ENCODE measurements at places on chromosomes 2 and 18. TPM values are rescaled to one million over a fixed set of nuclear protein-coding genes. Genes with fewer than 3 reads are reported as not detected.

The IKZF2 gene
- 0.51 TPM for total RNA-seq

The ITM2C gene
- 31.6 TPM for total RNA-seq

The SERPINB11 gene
- not detected for total RNA-seq

The TCF7L1 gene
- 6.2 TPM for total RNA-seq

The MTCL1 gene
- total RNA-seq = 5.6 TPM

The KCNJ3 gene
- total RNA-seq = not detected

The BMP10 gene
- total RNA-seq = not detected

The DUSP2 gene
- total RNA-seq = 0.76 TPM

The TMEM169 gene
- 0.13 TPM for total RNA-seq

The SRD5A2 gene
- not detected for total RNA-seq

The PPP1R1C gene
- total RNA-seq = 0.13 TPM

The CXCR4 gene
- total RNA-seq = 26.8 TPM

The IL36G gene
- not detected for total RNA-seq

The FSHR gene
- not detected for total RNA-seq

The SPDYA gene
- total RNA-seq = 0.13 TPM

The STK39 gene
- total RNA-seq = 2.8 TPM

The HSPE1 gene
- total RNA-seq = 63.0 TPM

The ALPI gene
- not detected for total RNA-seq

The APCDD1 gene
- total RNA-seq = not detected

The NGEF gene
- total RNA-seq = not detected

The CYRIA gene
- 30.6 TPM for total RNA-seq

The UGT1A7 gene
- not detected for total RNA-seq

The RAPGEF4 gene
- 17.7 TPM for total RNA-seq

The ATG4B gene
- total RNA-seq = 32.6 TPM

The MTX2 gene
- total RNA-seq = 23.2 TPM

The CCNT2 gene
- total RNA-seq = 21.6 TPM

The ACMSD gene
- total RNA-seq = not detected

The PPP1CB gene
- 108 TPM for total RNA-seq

The COQ10B gene
- 27.8 TPM for total RNA-seq

The AQP12B gene
- total RNA-seq = not detected

The CNNM3 gene
- total RNA-seq = 6.4 TPM

The SGO2 gene
- total RNA-seq = 4.7 TPM

The GPBAR1 gene
- total RNA-seq = 0.13 TPM

The NEU4 gene
- 0.13 TPM for total RNA-seq

The HOXD1 gene
- 4.6 TPM for total RNA-seq

The LRRC30 gene
- not detected for total RNA-seq

The CAPN14 gene
- under 0.01 TPM for total RNA-seq

The GALNT3 gene
- total RNA-seq = under 0.01 TPM

The CHRNG gene
- total RNA-seq = not detected

The KCNIP3 gene
- total RNA-seq = 0.13 TPM

Data from dermis microvascular lymphatic vessel endothelial cell (primary cell).